ENCODE measurements at places on chromosomes 7 and 10. TPM values are rescaled to one million over a fixed set of nuclear protein-coding genes. Genes with fewer than 3 reads are reported as not detected.

- DNase-seq = no peak
These were observed 104.0 kb upstream of the INSIG1 start for GRCh38 chr7:155193716-155194115.

- DNase-seq = no peak
These were observed 410.2 kb downstream of the AUTS2 start for GRCh38 chr7:70008466-70008865.

GRCh38 chr10:119337796-119338432 lies 130.5 kb downstream of the GRK5 start:
- no peak for DNase-seq

GRCh38 chr7:20521243-20521642 lies 94.2 kb upstream of the ABCB5 start:
- DNase-seq = no peak

SAP25 gene
- 71.9 TPM for polyA plus RNA-seq

SAMD8 gene
- 26.3 TPM for polyA plus RNA-seq

- no peak for DNase-seq
These were observed 86.5 kb upstream of the KDM7A start for GRCh38 chr7:140263277-140263676.

- DNase-seq = no peak
These were observed 113.0 kb downstream of the LRMDA start for GRCh38 chr10:75544386-75544785.

JCAD gene
- polyA plus RNA-seq = not detected

DNA sequence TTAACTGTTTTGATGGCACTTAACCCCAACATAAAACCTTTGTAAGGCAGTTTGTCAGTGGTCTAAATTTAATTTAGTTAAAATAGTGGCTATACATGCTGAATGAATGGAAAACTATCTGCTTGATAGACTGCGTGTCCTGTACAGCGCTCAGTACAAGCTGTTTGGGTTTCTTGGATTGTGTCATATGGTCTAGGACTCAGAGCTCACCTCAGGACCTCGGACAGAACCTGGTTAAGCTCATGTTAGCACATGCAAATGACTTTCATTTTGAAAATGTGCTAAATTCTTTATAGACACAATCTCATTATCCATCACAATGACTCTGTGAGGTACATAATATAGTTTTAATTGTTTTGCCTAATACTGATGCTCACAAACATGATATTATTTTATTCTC lies 55.7 kb upstream of the RELN start:
- DNase-seq = no peak

LRRC61 gene
- 5.3 TPM for polyA plus RNA-seq

GRCh38 chr10:29392376-29393021 lies 103.6 kb downstream of the LYZL1 start:
- DNase-seq = peak; percentile 17

GRCh38 chr10:109103278-109103677 lies 820.0 kb downstream of the XPNPEP1 start:
- DNase-seq = no peak

NPTX2 gene
- polyA plus RNA-seq = not detected

GTF2IRD2 gene
- 21.2 TPM for polyA plus RNA-seq

PSMG3 gene
- 75.7 TPM for polyA plus RNA-seq

FFAR4 gene
- polyA plus RNA-seq = not detected

GPR158 gene
- not detected for polyA plus RNA-seq

DNA sequence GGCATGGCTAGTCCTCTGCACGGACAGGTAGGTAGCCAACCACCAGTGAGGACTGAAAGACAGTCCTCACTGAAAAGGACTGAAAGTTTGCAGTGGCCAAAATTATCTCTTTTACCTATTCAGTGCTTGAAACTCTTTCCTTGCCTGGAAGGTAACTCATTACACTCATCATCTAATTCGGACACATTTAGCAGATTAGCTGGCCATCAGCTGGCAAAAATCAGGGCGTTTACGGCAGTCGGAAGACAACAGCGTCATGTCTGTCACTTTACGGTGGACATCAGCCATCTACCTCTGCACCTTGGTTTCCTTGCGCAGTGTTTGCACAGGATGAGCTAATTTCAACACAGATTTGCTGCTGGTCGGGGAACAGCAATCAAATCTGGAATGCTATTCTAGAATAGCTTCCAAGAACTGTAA lies 740 bp downstream of the ANXA7 start:
- DNase-seq = no peak

HMX3 gene
- polyA plus RNA-seq = not detected

DNA sequence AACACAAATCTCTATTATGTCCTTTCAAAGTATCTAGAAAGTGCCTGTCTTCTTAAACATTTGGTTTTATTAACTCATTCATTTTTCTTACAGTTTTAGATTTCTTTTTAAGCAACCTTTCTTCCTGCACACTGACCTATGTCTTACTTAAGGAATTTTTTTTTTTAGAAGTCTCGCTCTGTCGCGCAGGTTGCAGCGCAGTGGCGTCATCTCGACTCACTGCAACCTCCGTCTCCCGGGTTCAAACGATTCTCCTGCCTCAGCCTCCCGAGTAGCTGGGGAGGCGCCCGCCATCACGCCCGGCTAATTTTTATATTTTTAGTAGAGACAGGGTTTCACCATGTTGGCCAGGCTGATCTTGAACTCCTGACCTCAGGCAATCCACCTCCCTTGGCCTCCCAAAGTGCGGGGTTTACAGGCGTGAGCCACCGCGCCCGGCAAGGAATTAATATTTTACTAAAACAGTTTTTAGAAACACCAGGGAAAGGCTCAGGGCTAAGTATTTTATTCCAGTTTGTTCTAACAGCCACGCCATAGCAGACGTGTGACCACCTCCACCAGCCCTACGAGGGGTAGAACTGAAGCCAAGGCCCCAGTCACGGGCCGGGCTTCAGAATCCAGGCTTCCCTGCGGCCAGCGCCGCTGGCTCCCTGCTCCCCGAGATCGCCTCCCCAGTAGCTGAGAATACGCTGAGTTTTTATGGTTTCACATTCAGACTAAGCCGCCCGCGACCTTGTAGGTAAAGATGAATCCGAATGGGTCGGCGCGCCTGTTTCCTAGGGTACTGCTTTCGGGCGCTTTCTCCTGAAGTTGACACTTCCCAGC lies 941 bp upstream of the LUC7L2 start:
- DNase-seq = peak; percentile 44

DNA sequence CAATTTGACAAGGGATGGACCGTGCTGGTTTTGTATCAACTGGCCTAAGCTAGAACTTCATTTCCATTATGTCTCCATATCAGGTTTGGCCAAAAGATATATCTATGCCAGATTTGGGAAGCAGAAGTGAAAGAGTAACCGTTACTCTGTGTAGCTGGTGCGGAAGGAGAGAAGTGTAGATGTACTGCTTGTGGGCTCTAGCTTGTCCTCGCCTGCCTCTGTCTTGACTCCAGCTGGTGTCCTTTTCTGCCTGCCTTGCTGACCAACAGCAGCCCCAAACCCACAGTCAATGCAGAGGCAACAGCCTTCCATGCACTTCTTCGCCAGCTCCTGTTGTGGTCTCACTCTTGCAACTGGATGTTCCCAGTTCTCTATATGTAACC lies 128.5 kb downstream of the KIF20B start:
- no peak for DNase-seq

- DNase-seq = no peak
These were observed 41.4 kb upstream of the SGCE start for GRCh38 chr7:94697035-94697974.

DNA sequence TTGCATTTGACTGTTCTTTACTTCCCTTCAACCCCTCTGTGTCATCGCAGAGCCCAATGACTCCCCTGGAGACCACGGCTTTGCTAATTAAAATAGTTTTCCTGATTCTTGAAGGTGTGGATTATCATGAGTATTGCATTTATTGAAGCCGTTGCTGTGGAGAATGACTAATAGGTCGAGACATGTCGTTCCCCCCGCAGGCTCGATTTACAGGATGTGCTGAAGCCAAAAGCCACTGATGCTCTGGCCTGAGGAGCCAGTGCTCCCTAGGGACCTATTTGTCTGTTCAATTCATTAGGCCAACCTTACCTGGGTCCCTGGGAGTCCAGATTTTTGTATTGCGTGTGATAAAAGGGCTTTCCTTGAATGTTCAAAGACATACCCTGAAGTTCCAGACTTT lies 102.3 kb downstream of the NPTX2 start:
- no peak for DNase-seq

KLF14 gene
- 0.25 TPM for polyA plus RNA-seq

DNA sequence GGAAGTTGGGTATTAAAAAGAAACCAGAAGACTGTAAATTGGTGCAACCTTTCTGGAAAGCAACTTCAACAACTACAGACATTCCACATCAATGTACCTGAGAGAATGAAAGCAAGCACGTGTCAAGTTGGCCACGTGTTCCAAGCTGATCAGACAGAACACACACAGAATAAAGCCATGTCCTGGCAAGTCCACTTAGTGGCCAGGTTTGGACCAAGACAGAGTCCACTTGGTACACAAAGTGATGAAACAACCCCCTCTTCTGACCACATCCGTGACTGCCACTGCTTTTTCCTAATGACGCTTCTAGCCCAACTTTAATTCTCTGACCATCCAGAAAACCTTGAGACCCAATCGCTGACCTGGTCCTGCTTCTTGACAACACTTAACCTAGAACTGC lies 109.4 kb downstream of the ABLIM1 start:
- no peak for DNase-seq

DNA sequence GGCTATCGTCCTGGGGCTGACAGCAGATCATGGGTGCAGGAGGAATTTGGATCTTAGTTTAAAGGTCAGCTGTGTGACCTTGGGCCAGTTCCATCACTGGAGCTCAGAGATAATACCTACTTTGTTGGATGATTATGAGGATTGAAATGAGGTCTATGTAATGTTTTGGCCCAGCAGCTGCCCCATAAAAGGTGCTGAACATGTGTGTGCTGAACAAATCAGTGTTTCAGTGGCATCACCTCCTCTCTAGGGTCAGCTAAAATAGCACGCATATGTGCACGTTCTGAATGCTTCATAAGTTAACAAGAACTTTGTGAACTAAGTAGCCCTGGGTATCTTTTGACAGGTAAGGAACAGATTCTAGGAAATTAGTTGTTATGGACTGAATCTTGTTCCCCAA lies 84.8 kb upstream of the LRRC18 start:
- DNase-seq = no peak

- DNase-seq = no peak
These were observed 108.7 kb upstream of the INSIG1 start for GRCh38 chr7:155188821-155189581.

EMX2 gene
- not detected for polyA plus RNA-seq

DNA sequence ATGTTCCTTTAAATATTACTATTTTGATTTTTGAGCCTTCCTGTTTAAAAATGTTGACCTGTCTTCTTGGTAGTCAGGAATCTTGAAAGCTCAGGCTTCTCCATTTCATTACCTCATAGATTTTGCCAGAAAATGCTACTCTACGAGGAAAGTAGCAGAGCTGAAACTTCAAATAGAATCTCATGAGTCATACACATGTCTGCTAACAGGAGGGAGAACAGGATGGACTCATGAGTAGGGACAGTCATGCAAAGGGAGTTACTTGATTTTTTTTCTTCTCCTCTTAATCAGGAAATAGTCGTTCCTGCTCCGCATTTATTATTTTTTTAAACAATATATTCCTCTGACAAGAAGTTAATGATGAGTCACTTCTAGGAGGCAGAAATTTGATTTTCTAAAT lies 37.0 kb upstream of the MINDY3 start:
- no peak for DNase-seq
